CD4-positive, alpha-beta T cell treated with Interleukin-17A for 4 hours (primary cell): ENCODE measurements at places on chromosomes 11 and 22.
A peak's percentile ranks its signal among the peaks of the same experiment; 100 is the strongest.

DNA sequence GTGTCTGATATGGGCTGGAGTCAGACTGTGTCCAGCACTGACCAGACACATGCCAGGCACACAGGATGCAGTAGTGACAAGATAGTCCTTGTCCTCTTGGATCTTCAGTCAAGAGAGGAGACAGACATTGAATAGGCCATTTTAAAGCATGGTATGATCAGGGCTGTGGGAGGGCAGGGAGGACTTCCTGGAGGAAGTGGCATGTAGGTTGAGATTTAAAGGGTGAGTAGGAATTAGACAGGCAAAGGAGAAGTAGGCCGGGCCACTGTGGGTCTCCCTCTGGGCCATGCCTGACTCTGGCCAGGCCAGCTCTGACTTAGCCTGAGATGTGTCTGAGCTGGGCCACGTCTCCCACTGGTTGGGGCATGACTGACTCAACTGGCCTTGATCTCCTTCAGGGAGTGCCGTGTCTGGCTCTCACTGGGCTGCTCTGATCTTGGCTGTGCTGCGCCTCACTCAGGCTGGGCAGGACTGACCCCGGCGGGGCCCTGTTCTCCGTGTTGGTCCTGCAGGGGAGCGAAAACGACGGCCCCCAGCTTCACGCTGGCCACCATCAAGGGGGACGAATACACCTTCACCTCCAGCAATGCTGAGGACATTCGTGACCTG is 71.2 kb downstream of the MYO7A start:
- no peak for DNase-seq

GRCh38 chr11:32893093-32893342 is 407 bp downstream of the QSER1 start:
- DNase-seq = no peak

DNA sequence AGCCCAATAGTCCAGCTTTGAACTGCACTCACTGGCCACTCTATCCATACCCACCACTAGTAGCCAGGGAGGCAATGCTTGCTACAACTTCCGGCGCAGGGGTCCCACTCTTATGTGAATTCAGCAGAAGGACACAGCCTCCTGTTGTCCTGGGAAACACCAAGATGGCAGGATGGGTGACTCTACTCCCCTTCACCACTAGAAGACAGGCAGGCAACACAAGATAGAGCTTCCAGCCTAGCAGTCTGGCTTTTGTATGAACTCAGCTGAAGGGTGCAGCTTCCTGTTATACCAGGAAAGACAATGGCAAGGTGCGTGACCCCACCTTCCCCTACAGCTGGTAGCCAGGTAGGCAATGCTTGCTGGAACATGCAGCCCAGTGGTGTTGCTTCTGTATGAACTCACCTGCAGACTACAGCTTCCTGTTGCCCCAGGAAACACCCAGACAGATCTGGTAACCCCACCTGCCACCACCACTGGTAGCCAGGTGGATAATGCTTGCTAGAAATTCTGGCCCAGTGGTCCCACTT is 205.2 kb upstream of the KIRREL3 start:
- DNase-seq = no peak

DNA sequence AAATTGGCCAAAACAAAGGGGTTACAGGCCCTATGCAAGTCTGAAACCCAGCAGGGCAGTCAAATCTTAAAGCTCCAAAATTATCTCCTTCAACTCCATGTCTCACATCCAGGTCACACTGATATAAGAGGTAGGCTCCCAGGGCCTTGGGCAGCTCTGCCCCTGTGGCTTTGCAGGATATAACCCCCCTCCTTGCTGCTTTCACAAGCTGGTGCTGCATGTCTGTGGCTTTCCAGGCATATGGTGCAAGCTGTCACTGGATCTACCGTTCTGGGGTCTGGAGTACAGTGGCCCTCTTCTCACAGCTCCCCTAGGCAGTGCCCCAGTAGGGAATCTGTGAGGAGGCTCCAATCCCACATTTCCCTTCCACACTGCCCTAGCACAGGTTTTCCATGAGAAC is 519.6 kb downstream of the ETS1 start:
- DNase-seq = no peak

- DNase-seq = peak; percentile 77
These were observed at the start of gene SHISA8 for GRCh38 chr22:41915035-41915785. Gene SHISA8 (minus strand): TSS chr22:41915074. CDS start chr22:41914667, 407 bp downstream.

DNA sequence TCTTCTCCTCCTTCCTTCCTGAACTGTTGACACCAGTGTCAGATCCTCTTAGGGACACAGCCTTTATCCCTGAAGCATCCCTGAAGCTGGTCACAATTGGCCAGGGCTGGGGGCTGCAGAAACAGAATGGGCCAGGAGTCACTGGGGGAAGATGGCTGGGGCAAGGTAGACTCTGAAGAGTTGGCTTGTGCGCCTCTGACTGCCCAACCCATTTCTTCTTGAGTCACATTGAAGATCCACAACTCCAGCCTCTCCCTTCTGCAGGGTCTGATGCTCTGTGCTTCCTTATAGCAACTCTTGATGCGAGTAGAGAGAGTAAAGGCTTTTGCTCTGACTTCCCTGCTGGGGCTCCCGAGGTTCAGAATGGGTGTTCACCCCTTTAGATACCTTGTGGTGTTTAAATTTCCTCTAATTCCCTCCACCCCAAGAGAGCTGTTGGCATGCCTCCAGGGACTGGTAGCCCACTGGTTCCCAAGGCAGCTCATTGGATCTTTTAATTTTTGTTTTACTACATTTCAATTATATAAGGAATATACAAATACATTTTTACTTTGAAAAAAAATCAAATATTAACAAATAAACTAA is 13.4 kb downstream of the PRDM11 start:
- DNase-seq = no peak

GRCh38 chr11:75428281-75428724 is 4.7 kb downstream of the KLHL35 start:
- DNase-seq = peak; percentile 54

DNA sequence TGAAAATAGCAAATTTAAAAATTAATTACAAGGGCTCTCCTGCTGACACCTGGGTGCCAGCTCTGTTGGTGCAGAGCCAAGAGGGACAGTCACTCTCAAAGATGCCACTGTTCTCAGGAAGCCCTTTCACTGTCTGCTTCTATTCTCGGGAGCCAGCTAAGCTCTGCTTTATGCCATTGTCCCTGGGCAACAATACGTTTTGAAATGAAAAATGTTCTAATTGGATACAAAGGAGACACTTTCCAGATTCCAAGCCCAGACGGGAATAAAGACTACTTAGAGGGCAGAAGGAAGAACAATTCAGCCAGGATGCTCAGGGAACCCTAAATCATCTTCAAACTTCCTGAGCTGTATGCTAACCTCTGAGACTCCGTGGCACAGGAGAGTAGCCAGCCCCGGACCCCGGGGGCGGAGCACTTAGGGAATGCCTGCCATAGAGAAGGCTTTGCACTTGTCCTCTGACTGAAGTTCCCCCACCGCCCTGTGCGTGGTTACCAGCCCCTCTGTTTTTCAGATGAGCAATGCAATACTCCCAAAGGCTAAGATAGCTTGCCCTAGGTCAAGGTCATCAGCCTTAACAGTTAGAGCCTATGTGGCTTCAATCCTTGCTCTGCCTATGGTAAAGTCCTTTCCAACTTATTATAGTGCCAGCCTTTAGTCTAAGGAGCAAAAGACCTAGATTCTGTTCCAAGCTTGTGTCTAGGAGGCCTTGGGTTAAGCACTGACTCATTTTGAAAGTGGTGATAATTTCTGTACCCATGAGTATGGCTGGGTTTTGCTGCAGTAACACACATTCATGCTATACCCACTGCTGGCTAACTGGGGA is 150.9 kb downstream of the CACNA1I start:
- DNase-seq = no peak

DNA sequence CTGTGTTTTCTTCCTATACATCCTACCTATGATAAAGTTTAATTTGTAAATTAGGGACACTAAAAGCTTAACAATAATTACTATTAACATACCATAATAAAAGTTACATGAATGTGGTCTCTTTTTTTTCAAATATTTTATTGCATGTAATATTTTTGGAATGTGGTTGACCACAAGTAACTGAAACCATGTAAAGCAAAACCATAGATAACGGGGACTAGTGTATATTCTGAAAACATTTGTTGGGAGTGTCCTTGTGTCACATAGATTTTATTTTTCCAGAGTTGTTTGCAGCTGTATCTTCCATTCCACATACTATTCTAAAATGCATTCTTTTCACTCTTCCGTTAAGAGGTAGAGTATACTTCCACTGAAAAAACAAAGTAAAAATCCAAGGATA is 200.4 kb downstream of the KIF18A start:
- no peak for DNase-seq

DNA sequence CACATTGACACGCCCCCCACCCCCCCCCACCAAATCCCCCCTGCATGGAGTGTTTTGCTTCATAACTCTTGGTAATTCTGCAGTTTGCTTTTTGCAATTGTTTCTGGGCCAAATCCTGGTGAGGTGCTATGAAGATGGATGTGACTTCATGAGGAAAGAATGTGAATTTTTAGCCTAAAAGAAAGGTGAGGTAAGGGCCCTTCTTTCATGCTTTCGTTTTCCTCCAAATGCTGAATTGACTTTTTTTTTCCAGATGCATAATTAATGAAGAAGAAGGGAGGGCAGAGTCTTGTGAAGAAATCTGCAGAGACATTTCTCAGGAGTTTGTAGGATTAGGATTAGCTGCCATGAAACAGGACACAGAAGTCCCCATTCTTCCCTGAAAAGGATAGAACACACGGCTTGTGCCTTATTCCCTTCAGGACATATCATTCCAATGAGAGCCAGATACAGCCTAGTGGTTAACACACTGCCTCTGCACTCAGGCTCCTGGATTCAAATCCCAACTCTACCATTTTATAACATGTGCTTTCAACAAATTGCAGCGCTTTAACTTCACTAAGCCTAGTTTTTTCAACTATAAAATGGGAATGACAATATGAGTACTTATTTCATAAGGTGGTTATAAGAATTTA is 19.6 kb upstream of the TBCEL start:
- no peak for DNase-seq

- no peak for DNase-seq
These were observed 94.9 kb downstream of the SLC17A6 start for GRCh38 chr11:22433094-22433455.

- no peak for DNase-seq
These were observed 5.9 kb upstream of the RAC2 start for GRCh38 chr22:37249986-37250385.

GRCh38 chr11:57484141-57484710 is 23.9 kb downstream of the RTN4RL2 start:
- DNase-seq = no peak

DNA sequence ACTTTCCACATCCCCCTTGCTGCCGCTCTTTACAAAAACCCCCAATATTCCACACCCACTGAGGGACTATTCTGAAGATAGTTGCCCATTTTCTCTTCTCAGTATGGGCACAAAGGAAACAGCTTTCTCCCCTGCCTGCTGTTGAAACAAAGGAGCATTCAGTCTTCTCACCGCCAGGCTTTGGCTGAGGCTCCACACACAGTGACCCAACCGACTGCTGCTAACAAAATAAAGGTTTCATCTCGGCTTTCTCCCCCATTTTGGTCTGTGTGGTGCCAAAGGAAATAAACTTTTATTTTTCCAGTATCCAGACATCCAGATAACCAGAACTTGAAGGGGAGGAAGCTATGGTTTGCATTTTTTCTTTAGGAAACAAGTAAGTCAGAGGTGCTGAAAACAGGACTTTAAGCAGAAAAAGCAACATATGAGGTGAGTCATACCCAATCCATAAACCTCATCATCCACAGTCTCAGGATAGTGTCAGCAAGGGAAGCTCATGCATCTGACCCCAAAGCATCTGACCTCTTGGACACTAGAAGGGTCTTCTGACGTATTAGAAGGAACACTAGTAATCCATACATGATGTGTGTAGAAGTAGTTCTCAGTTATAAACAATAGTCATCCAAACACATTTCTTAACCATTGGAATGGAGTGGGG is 6.4 kb downstream of the CLMP start:
- no peak for DNase-seq

DNA sequence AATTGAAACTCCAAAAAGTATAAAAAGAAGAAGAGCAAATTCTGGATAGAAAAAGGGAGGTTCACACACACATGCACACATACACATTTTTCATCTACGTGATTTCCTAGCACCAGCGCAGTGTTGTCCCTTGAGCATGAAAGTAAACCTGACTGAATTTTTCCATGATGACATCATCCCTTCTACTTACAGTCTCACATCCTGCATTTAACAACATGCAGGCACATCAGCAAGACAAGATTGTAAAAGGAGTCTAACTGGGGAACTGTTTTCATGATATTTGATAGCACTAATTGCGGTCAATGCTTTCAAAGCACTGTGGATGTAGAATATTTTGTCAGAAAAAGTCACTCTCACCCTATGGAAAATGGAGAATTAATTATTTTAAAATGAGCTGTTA is 36.6 kb downstream of the GAS2 start:
- DNase-seq = no peak

DNA sequence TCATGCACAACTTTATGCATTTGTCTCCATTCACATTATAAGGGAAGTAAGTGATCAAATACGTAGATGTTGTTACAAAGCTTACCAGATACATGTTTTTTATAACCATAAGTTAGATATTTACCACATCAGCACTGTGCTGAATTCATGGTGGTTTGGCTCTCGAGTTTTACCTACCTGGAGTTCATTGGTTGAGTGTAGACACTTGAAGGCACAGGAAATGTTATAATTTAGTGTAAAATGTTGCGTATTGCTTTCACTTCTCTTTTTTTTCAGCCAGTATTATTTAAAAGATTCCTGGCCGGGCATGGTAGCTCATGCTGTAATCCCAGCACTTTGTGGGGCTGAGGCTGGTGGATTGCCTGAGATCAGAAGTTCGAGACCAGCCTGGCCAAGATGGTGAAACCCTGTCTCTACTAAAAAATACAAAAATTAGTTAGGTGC is 53.1 kb upstream of the GRK2 start:
- DNase-seq = no peak

DNA sequence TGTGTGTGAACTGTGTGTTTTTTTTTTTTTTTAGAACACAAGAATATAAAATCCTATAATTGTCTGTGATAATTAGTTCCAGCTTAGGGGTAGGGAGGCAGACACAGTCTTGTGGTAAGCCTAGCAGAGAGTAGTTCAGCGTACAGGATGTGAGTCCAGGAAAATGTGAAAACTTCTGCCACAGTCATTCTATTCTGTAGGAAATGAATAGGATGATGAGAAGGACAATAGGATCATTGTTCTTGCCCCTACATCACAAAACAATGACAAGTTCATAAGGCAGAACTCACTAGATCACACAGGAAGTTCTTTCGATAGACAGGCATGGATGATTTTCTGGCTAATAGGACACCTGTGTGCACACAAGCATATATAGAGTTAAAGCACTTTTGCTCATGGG is 132.2 kb downstream of the NAV2 start:
- no peak for DNase-seq
